ENCODE measurements at places on chromosomes 5 and 9.

GRCh38 chr9:136722093-136722968 is 10.0 kb downstream of the DIPK1B start:
- DNase-seq, result no peak

- DNase-seq, result no peak
Measured at GRCh38 chr5:1548702-1549474, 25.1 kb upstream of the LPCAT1 start.

DNA sequence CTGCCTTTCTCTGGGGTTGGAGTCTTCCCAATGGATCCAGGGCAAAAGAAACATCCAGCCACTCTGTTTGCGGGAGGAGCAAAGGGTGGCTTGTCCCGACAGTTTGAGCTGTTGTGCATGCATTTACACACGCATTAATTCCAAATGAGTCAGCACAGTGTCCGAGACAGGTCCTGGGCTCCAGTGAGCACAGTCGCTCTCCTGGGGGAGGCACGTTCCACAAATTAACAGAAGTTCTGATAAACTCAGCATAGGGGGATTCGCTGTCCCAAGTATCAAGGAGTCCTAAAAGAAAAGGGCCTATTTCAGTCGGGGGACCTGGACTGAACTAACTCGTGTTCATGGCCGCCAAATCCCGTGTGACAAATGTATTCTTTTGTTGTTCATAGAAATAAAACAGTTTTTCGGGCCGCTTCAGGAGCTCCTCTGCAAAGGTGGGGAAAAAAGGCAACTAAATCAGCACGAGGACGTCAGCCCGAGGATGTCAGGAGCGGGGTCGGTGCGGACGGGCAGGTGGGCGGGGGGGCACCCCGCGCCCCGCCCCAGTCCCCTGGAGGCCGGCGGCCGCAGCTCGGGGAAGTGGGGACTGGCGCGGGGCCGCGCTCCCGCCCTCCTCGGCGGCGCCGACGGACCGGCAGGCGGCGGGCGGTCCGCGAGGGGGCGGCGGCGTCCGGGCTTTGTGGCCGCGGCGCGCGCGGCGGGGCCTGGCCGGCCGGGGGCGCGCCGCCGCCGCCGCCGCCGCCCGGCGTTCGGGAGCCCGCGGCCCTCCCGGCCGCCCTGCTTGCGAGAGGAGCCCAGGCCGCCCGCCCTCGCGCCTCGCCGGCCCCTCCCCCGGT is at the start of gene MSANTD3:
MSANTD3 (plus strand) TSS at position 614 of the 836 bp plus-strand sequence. CDS start 14,796 bp downstream, outside the sequence.
- DNase-seq, result no peak

DNA sequence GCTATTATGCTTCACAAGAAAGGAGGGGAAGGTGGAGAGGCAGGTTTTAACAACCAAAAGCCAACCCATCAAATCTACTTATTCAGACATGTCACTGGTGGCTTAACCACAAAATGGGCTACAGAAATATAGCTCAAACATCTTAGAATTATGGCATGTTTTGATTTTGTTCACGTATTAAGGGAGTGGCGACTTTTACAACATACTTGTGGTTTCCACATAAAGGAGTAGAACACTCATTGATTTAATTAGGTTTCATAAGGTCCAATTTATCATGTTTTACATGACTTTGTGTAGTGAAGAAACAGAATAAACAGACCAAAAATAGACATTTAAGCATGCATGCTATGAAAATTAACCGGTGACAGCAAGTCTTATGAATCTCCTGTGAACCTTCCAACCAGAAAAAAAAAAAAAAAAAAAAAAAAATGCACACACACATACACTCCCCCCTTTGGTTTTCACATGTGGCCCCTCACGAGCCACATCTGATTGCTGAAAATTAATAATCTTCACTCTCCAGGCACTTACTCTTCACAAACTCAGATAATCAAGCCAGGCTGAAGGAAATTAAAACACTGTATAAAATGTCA is 5.4 kb downstream of the ZNF608 start:
- DNase-seq, result no peak

GRCh38 chr5:84632418-84632817 is 247.7 kb upstream of the EDIL3 start:
- no peak for DNase-seq

GRCh38 chr9:126053913-126054312 is 272.7 kb upstream of the MVB12B start:
- no peak for DNase-seq

DNA sequence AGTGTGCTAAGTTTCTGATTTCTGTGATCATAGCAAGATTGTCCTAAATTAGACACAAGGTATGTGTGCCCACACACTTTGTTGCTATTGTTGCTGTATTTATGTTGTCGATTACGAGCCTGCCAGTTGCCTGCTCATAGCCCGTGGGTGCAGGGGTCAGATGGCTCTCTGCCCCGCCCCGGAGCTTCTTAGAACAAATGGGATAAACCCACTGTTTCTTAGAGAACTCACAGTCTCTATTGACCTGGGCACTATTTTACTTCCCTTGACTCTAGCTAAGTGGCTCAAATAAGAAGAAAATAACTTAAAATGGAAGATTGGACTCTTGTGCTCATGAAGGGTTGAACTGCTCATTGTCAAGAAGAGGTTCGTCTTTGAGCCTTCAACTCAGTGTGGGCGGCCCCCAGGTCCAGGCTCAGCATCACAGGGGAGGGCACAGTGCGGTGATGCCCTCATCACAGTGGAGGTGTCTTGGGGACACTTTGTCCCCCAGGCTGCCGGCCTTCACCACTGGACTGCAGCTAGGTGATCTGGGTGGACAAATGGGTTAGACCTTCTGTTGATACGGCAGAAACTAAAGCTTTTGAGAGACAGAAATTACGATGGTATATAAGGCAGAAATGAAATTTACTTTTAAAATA is 155.5 kb downstream of the TENT4A start:
- no peak for DNase-seq

DNA sequence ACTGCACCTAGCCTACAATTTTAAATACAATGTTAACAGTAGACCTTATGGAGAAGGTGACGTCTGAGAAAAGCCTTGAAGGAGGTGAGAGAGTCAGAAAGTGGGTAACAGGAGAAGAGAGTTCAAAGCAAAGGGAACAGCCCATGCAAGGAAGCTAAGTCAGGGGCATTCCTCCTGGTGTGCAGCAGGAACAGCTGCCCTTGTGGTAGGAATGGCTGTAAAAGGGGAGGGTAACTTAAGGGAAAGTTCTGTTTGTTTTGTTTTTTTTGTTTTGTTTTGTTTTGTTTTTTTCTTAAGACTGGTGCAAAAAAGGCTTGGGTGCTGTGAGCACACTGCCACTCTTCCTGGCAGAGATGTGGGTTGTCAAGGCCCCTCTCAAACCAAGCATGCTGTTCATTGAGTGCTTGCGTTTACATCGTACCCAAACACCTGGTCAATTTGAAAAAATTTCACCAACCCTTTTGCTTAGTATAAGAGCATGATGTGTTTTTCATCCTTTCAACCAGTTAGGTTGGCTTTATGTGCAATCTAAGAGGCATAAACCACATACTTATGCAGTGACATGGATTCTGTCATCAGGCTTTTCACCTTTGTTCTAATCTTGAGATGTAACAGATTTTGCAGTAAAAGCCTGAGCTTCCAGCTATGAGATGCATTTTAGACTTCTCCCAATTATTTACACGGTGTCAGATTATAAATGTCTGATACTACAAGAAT is 279.7 kb downstream of the GLIS3 start:
- no peak for DNase-seq

DNA sequence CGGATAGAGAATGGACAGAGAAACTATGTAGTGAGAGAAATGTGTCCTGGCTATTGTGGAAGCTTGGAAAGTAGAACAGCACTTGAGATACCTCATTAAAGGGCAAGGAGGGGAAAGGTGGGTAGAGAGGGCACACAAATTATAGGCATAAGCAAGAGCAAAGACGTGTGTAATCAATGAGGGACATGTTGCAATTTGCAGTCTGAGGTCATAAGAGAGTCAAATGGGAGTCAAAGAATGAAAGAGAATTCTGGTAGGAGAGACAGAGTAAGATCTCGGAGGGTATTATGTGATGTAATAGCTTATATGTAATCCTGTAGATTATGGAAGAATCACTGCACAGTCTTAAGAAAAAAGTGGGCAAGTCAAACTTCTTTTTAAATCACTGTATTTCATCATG is 312.0 kb upstream of the RGMB start:
- DNase-seq, result no peak

- no peak for DNase-seq
Measured at GRCh38 chr5:9431496-9432258, 114.2 kb downstream of the SEMA5A start.

GRCh38 chr5:1483856-1484729 is 38.9 kb upstream of the SLC6A3 start:
- DNase-seq, result no peak

- no peak for DNase-seq
Measured at GRCh38 chr9:129138144-129138462, 26.9 kb downstream of the PTPA start.

DNA sequence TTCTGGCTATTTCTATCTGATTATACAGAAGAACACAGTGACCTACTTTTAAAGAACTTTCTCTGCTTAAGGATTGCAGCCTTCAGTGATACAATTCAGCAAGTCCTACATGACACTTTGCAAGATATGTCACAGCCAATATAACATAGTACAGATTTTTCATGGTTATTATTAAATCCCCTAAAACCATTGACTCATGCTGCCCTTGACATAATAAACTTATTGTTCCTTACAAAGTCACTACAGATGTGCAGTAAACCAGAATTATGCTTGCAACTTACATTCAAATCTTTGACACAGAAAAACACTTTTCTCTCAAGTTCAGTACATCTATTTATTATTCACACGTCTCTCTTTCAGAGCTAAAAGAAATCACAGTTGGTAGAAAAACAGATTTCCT is 1136.3 kb upstream of the ACO1 start:
- no peak for DNase-seq

- peak; percentile 3 for DNase-seq
Measured at GRCh38 chr9:121455527-121456239, 44.0 kb downstream of the GGTA1 start.

DNA sequence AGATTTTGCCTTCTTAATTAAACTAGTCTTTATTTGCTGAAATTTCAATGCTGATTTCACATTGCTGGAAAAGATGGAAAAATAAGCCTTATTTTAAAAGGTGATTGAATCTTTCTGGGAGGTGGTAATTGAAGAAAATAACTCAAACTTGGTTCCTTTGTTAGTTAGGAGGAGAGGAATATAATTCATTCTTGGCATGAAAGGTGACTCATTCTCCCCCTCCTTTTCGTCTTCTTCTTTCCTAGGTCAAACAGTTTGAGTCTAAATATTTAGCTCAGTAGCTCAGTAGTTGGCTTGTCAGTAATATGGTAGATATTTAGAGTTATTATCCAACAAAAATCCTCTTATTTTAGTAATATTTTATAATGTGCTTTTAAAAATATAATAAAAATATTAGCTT is 353.9 kb upstream of the MEF2C start:
- no peak for DNase-seq

- DNase-seq, result no peak
Measured at GRCh38 chr5:52682492-52682891, 105.2 kb upstream of the ITGA1 start.

DNA sequence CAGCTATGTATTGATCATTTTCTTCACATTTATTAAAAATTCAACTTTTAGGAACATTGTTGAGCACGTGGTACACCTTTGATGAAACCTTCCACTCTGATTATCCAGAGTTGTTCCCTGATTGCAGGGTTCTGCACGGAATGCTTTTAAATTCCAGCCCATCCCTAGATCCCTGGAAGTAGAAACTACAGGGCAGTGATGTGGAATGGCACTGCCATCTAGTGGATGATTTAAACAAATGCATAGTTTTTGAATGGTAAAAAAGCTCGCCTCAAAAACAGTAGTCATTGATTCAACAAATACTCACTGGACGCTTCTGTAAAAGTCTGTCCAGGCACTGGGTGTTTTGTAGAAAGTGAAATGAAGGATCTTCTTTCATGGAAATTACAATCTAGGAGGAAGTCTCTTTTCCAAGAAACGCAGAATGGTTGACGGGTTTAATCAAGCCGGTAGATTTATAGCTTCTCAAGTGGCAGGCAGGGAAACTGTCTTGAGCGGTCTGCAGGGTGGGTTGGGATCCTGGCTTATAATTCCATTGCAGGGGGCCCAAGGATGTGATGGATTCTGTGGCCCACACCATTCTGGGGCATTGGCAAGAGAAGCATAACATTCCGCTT is 118.4 kb downstream of the ARHGAP26 start:
- DNase-seq, result no peak

DNA sequence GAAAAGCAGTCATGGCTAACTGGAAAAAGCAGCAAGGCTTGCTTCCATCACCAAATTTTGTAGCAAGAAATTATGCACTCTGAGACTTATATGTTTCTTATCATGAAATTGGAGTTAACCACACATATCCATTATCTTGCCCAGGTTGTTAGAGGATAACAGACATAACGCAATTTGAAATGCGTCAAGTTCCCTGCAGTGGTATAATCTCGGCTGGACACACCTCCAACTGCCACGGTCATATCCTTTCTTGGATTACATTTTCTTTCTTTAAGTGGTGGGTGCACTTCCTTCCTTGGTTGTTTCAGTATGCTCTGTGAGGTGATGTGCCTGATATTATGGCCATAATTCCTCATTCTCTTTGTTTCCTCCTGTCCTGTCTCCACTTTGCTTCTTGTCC is 695.0 kb upstream of the DMAC1 start:
- DNase-seq, result no peak

- DNase-seq, result no peak
Measured at GRCh38 chr5:57844410-57844809, 361.8 kb upstream of the ACTBL2 start.

DNA sequence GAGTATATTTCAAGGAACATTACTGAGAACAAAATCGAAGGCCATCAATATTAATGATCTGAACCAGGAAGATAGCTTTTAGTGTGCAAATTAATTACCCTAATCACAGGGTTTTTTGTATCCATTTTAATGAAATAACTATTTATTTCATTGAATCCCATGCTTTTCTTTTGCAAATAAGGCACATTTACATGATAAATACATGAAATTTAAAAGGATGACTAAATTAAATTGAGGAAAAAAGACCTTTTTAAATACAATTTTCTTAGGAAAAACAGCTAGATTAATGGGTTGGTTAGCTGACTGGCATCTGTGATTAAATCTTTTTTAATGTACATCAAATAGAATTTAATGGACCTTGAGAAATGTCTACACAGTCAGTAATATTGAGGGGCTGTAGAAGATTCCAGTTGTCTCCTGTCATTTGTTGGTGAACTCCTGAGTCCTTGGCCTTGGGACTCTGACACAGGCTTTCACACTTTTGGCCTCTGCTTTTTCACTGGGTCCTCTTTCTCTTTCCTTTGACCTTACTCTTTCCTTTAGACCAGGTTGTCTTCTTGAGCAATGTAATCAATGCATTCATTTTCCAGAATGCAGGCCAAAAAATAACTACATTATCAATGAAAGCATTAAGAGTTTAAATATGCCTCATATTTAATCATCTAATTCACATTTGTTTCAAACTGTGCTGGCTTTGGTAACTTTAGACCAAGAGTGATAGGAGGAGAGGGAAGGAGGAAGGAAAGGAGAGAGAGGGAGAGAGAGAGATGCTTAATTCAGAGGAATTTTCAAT is 511.5 kb downstream of the ZNF608 start:
- no peak for DNase-seq

- DNase-seq, result no peak
Measured at GRCh38 chr9:103991698-103992097, 102.4 kb upstream of the SMC2 start.
